Stimulated activated CD8-positive, alpha-beta memory T cell treated with anti-CD3 and anti-CD28 coated beads, Interleukin-4, amount 100 ng/mL, for 4 hours (primary cell): ENCODE measurements at places on chromosomes 1 and 21.

- no peak for DNase-seq
These were observed 16.9 kb upstream of the IFNGR2 start for GRCh38 chr21:33386222-33386784.

DNA sequence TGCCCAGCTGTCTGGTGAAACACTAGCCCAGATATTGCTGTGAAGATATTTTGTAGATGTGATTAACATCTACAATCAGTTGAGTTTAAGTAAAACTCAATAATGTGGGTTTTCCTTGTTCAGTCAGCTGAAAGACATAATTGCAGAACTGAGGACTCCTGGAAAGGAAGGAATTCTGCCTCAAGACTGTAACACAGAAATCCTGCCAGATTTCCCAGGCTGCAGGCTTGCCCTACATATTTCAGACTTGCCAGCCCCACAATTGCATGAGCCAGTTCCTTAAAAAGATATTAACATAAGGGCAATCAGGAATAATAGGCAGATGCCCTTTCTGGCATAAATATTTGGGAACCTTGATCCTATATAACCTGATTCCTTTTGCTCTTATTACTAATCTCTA, 14.2 kb upstream of the NIBAN1 start:
- no peak for DNase-seq

DNA sequence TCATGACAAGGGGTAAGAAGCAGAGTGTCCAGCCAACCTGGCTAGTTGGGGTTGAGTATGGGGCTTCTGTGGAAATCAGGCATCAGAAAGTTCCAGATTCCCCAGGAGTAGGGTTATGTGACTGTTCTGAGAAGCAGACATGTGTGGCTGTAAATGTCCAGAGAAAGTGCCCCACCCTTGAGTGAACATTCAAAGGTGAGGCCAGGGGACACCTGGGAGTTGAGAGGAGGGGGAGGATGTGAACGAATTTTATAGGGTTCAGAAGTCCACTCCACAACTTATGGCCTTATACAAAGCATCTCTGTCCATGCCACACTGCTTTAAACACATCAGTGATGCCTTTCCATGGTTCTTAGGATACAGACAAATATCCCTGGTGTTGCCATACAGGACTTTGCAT, 133.3 kb downstream of the IGSF21 start:
- no peak for DNase-seq

- no peak for DNase-seq
These were observed 58.4 kb upstream of the IFI44L start for GRCh38 chr1:78561856-78562255.

- no peak for DNase-seq
These were observed 42.8 kb upstream of the MAGOH start for GRCh38 chr1:53281133-53281532.

- DNase-seq, result no peak
These were observed 236.4 kb upstream of the BEND5 start for GRCh38 chr1:49013079-49013478.

DNA sequence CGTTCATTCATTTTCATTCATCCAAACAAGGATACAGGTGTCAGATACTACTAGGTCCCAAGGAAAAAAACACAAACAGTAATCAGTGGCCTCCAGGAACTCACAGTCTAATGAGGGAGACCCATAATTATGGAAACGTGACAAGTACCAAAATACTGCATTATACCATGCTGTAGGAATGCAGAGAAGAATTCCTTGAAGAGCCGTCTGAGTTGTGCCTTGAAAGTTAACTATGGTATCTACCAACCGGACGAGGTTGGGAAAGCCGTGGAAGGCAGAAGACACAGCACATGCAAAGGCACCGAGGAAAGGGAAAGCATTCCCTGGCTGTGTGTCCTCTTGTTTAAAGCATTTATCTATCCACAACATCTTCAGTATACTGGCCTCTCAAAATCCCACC, 206.0 kb downstream of the DAB1 start:
- no peak for DNase-seq

GRCh38 chr21:46307625-46308024, 16.0 kb downstream of the C21orf58 start:
- DNase-seq, result no peak

GRCh38 chr1:205068457-205069040, 15.7 kb downstream of the TMEM81 start:
- DNase-seq, result no peak

DNA sequence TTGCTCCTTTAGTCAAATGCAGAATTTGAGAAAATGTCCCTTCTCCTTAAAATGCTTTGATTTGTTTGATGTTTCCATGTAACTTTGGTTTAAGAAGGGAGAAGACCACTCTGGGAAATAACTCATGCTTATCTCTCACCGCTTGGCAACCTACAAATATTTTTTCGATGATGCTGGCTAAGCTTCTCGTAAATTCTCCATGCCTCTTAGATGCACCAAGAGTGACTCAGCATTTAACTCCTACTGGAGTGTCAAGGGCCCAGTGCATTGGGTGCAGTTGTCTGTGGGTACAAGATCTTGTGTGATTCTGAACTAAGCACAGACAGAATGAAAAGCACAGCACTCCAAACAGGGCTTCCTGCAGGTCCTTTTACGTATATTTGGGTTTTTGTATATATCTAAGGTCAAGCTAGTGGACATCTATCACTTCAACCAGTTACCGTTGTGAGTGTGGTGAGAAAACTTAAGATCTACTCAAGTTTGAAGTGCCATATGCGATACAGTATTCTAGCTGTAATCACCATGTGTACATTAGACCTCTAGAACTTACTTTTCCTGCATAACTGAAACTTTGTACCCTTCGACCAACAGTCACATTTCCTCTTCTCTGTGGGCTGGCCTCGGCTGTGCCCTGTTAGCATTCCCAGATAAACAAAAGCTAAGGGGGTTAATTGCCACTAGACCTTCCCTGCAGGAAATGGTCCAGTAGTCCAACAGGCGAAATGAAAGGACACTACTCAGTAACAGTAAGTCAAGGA, 55.8 kb downstream of the COL18A1 start:
- no peak for DNase-seq

GRCh38 chr21:39024538-39024937, 158.7 kb downstream of the PSMG1 start:
- DNase-seq, result no peak

GRCh38 chr1:22326372-22326915, 125.2 kb upstream of the ZBTB40 start:
- no peak for DNase-seq

DNA sequence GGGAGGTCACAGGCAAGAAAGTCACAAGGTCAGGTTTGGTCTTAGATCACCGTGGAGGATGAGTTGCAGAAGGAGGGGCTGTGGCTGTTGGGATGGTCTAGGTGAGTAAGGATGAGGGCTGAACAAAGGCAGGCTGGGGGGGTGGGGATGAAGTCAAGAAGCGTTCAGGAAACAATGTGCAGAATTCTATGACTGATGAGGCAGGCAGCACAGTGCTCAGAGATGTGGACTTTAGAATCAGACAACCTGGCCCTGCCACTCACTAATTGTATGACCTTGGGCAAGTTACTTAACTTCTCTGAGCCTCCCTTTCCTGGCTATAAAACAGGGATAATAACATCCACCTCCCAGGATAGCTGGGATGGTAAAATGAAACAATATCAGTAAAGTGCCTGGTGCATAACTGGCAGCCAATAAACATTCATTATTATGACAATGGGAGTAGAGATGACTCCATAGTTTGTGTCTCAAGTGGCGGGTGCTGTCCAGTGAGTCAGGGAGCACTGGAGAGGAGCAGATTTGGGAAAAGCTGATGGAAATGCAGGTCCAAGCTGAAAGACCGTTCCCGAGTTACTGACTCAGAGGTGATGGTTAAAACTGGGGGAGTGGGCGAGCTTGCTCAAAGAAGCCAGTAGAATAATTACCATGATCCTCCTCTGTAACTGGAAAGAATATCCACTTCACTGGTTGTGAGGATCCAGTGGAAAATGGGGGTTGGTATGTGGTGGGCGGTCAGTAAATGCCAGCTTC, 2.1 kb downstream of the TIE1 start:
- no peak for DNase-seq

DNA sequence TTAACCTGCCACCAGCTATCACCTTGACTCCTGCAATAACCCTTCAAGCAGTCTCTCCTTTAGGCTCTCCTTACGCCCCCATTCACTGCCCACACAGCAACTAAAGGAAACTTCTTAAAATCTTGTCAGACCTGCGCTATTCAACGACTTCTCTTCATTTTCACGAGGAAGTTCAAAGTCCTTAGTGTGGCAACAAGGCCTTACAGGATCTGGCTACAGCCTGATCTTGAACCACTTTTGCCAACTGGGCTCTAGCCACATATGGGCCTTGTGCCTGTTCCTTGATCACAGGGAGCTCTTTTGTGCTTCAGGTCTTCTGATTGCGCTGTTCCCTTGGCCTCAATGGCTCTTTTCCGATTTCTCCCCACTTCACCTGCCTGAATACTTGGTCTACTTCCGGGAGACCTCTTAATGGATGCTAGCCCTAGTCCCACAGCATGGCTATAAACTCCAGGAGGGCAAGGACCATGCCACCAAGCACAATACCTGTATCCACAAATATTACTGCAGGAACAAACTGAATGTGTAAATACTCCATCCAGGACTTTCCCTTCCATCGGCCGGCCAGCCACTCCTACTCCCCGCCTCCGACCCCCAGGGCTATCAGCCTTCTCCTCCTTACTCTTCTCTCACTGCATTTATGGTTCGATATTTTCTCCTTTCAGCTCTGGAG, 2.3 kb upstream of the CTNNBIP1 start:
- DNase-seq, result no peak

GRCh38 chr1:180994262-180994661, 28.4 kb downstream of the STX6 start:
- no peak for DNase-seq

DNA sequence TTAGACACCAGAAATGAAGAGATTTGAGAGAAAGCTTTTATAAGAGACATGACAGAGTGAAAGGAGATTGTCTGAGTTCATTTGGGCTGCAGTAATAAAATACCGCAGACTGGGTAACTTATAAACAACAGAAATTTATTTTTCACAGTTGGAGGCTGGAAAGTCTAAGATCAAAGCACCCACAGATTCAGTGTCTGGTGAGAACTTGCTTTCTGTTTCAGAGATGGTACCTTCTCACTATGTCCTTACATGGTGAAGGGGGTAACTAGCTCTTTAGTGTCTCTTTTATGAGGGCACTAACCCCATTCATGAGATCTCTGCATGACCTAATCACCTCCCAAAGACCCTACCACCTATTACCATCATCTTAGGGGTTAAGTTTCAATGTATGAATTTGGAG, 30.9 kb upstream of the FCRL4 start:
- no peak for DNase-seq

DNA sequence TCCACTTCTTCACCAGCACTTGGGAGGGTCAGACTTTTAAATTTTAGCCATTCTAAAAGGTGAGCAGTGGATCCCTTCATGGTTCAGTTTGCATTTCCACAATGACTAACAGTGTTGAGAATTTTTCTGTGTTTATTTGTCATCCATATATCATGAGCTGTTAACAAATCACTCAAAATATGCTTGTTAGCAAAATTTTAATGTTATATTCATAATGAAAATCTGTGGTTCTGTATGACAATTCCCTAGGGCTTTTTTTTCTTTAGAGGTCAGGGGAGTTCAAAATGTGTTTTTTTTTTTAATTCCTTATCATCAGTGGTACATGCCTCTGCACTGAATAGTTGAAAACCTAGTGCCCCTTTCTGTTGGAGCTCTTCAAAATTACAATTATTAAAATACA, 682.2 kb upstream of the ADGRL2 start:
- DNase-seq, result no peak

GRCh38 chr1:235790123-235790522, 76.6 kb downstream of the LYST start:
- no peak for DNase-seq

DNA sequence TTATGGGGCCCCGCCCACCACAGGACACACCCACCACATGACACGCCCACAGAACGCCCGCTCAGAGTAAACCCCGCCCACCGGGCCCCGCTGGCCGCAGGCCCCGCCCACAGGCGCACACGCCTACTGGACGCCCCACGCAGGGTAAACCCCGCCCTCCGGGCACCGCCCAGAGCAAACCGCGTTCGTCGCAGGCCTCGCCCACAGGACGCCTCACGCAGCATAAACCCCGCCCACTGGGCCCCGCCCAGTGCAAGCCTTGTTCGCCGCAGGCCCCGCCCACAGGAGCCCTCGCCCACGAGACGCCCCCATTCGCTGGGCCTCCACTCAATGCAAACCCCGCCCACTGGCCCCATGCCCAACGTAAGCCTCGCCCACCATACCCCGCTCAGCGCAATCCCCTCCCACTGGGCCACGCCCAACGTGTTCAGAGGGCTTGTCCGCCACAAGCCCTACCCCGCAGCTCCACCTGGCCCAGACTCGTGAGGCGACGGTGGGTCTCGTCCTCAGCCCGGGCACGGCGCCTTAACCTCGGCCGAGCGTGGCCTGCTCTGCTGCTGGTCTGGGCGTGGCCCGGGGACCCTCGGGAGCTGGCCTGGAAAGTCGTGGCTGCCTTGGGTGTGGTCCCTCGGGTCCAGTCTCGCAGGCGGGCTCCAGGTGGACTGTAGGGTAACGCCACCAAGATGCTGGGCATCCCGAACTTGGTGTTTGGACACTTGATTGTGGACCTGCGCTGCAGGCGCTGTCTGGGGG, 401 bp upstream of the TMEM52 start:
- DNase-seq, result peak; percentile 98

DNA sequence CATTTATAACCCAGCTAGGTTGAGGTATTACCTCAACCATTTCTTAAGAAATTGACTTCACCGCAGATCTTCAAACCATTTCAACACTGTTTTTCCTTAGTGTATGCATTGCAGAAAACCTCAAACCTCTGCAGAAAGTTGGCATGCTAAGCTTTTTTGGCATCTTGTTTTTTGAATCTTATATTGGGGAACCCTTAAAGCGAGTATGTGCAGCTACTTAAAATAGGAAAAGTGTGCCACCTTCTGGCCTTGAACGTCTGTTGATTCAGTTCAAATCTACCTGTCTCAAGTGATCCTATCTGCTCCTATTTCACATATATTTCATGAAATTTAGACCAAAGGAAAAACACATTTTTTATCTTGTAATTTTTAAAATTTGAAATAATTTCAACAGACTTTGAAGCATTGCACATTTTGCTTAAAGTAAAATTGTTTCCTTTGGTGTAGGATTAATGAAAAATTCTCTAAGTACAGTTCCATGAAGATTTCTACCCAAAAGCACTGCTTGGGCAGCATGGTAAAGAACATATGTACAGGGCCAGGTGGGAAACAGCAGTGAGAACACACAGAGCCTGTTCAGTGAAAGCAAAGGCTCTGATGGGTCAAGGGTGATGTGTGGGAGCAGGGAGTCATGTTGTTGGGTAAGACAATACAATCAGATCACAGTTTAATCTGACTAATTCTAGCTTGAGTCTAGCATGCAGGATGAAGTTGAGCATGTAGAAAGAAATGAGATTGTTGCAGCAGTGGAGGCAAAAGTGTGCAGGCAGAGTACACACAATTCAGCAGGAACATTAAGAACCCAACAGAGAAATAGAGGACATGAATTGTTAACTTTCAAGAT, 17.2 kb downstream of the HENMT1 start:
- DNase-seq, result no peak

GRCh38 chr1:5706239-5706638, 286.0 kb downstream of the NPHP4 start:
- no peak for DNase-seq

DNA sequence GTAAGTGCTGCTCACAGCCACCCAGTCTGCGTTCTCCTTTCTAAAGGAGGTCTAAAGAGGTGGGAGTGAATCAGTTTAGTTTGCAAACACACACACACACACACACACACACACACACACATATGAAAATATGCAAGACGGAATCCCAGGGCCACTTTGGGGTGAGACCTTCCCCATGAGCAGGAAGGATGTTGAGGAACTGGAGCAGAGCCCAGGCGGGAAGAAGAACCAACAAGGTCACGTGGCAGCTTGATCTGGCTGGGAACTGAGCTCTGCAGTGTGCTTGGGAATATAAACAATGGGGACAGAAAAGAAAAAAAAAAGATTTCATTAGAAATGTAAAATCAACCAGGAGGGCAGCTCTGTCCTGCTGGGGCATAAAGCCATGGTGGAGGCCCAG, 32.6 kb downstream of the OR2G3 start:
- no peak for DNase-seq
